ENCODE measurements at places on chromosomes 7 and 10. TPM values are rescaled to one million over a fixed set of nuclear protein-coding genes. Genes with fewer than 3 reads are reported as not detected.

ABCC2 gene
- 2.3 TPM for total RNA-seq

PON3 gene
- 1.6 TPM for total RNA-seq

IMMP2L gene
- 46.4 TPM for total RNA-seq

DNA sequence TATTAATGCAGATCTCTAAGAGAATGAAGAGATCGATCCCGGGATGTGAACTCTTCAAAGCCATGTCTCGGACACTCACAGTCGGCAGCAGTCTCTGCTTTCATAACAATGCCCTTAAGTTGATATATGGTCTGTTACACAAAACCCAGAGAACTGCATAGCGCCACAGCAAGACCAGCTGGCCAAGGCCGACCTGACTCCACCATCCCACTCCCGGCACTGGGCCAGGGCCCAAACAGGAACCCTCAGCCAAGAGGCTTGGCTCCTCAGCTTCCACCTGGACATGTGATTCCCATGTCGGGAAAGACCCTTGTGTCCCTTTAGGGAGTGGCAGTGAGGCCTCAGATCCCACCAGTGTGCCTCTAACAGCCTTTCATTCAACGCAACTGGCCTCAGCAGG lies 106.6 kb upstream of the RNF32 start:
- H3K27ac ChIP-seq: no peak overlapping the region
- H3K36me3 ChIP-seq: no peaks in the 10 kb centered on the region
- H3K4me3 ChIP-seq: no peak overlapping the region
- H3K4me1 ChIP-seq: no peaks in the 10 kb centered on the region

DNA sequence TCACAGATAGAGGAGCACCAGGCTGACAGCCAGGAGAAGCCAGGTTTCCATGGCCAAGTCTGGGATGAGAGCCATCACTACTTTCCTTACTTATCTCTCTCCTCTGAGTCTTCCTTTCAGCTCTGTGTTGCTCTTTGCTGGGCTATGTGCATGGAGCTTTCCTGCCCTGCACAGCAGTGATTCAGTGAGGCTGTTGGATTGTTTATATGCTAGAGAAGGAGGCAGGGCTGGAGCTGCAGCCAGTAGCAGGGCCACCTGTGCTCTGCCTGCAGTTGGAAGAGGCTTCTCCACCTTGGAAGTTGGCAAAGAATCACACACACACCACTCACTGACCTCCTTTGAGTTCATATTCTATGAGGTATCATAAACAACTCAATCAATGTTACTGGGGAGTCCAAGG lies at the start of gene CYP3A4:
Gene CYP3A4 (minus strand): TSS at position 178 of the 400 bp plus-strand sequence. CDS start 103 bp downstream, at position 75.
- no peak within 1 kb of the TSS for H3K4me3 ChIP-seq
- no peaks in the 10 kb centered on the region for H3K36me3 ChIP-seq
- no peaks in the 10 kb centered on the region for H3K4me1 ChIP-seq
- no peak for DNase-seq

DNA sequence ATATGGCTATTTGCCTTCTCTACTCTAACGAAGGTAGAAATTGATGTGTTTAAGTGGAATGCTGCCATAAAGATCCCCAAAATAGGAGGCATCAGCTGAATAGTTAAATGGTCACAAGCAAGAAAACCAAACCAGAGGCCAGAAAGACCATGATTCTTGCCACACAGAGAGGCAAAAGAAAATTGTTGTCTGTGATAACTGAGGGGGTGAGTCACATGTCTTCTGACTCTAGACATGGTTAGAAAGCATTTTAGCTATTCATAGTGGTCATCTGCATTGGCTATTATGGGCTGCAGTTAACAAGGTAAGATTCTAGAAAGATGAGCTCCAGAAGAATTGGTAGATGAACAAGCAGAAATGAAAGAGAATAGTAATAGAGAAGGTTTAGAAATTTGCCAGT lies 361.4 kb upstream of the NPSR1 start:
- H3K36me3 ChIP-seq: no peaks in the 10 kb centered on the region
- H3K4me3 ChIP-seq: no peak overlapping the region
- H3K27me3 ChIP-seq: no peaks in the 10 kb centered on the region
- DNase-seq: no peak
- no peaks in the 10 kb centered on the region for H3K4me1 ChIP-seq
- no peak overlapping the region for H3K27ac ChIP-seq

GRCh38 chr10:4643471-4643870 lies 182.5 kb upstream of the AKR1E2 start:
- no peak overlapping the region for H3K4me3 ChIP-seq
- no peaks in the 10 kb centered on the region for H3K4me1 ChIP-seq
- no peaks in the 10 kb centered on the region for H3K27me3 ChIP-seq
- no peak overlapping the region for H3K27ac ChIP-seq
- no peaks in the 10 kb centered on the region for H3K36me3 ChIP-seq
- no peak for DNase-seq

GRCh38 chr10:12400266-12400931 lies 51.1 kb downstream of the CAMK1D start:
- H3K36me3 ChIP-seq: no peaks in the 10 kb centered on the region
- H3K4me3 ChIP-seq: no peak overlapping the region
- no peaks in the 10 kb centered on the region for H3K27me3 ChIP-seq
- no peaks in the 10 kb centered on the region for H3K4me1 ChIP-seq
